NCI-H1436 (cell line): ENCODE measurements at places on chromosomes 5 and 9.

DNA sequence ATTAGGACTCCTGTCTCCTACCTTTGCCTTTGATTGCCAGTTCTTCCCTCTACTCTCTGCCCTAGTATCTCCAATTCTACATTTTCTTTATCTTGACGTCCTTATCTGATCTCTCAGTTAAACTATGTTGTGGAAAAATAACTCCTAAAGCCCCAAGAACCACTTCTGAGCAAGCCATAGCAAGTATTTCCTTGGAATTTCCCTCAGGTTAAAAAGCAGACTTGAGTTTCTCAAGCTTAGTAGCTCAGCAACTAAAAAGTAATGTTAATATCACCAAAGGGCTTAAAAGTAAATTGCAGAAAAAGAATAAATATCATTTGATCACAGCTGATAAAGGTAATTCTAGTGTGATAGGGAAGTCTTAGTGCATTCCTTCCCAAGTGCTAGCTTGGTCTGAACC, 13.2 kb upstream of the HSPB3 start:
- no peak for DNase-seq

- no peak for DNase-seq
These were observed 33.9 kb upstream of the ARHGAP26 start for GRCh38 chr5:142736247-142736632.

DNA sequence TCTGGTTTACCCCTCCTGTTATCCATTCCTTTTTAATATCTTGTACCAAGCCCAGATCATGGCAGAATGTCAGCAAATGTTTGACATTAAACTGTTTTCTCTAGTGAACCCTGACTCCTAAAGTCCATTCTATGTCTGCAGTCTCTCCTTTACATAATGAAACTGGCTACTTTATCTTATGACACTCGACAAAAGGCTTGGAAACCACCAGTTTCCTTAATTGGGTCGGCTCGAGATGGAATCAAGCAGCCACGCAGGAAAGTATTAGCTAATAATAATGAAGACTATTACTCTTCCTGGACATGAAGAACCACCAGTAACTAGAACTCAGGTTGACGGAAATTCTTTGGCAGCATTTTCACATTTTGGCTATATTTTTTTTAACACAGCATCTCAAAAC, 17.5 kb downstream of the DAP start:
- DNase-seq = no peak

GRCh38 chr9:37348917-37349316, 73.6 kb upstream of the GRHPR start:
- DNase-seq = no peak

- no peak for DNase-seq
These were observed 360.2 kb downstream of the DEPDC1B start for GRCh38 chr5:60339691-60340201.

GRCh38 chr5:1037671-1038416, 29.2 kb downstream of the NKD2 start:
- no peak for DNase-seq

- no peak for DNase-seq
These were observed 15.5 kb upstream of the FSD1L start for GRCh38 chr9:105432247-105432842.

DNA sequence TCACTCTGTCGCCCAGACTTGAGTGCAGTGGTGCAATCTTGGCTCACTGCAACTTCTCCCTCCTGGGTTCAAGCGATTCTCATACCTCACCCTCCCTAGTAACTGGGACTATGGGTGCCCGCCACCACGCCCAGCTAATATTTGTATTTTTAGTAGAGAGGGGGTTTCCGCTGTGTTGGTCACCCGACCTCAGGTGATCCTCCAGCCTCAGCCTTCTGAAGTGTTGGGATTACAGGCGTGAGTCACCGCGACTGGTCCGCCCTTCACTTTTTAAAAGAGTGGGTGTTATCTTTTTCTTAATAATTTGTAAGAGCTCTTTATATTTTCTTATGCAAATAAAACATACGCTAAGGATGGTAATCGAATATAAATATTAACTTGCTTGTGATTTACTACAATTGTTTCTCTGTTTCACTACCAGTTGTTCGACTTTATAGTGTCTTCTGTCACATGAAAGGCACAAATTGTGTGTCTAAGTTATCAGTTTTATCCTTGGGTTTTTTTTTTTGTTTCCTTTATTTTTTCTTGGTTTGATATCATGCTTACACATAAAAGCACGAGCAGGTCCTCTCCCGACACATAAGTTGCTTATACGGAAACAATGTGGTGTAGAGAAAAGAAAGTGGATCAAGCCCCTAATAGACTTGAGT, 1.9 kb upstream of the GPBP1 start:
- no peak for DNase-seq

DNA sequence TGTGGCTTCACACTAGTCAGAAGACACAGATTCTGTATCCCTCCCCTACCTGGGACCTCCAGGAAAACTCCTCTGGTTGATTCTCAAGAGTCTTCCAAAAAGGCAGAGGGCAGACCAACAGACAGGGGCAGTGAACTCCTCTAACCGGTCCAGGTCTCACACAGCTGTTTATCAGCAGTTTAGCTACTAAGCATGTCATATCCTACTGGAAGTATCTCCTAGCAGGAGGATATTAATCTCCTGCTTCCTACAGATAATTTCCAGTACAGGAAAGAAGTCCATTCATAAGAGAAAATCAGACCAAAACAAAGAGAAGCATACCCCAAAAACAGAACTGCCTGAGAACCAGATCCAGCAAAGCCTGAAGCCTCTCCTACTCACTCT, 64.3 kb downstream of the DTWD2 start:
- no peak for DNase-seq

GRCh38 chr9:16744394-16744793, 126.1 kb downstream of the BNC2 start:
- DNase-seq = no peak

DNA sequence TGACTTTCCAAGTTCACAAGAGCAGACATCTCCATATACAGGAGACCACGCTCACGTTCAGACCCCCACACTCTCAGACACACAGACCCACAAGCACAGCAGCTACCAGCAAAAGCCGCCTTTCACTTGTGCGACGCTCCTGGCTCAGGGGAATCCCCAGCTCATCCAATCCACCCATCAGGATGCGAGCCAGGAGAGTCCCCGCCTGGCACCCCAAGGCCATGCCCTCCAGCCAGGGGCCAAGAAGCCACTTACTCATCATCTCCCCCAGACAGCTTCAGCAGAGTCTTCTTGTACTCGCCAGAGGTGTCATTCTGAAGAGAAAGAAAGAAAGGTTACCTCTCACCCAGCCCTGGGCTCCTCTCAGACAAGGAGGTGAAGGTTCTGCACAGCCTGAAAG, 29.7 kb downstream of the ANXA6 start:
- no peak for DNase-seq

GRCh38 chr5:12825163-12825562, 920.9 kb upstream of the CTNND2 start:
- no peak for DNase-seq

DNA sequence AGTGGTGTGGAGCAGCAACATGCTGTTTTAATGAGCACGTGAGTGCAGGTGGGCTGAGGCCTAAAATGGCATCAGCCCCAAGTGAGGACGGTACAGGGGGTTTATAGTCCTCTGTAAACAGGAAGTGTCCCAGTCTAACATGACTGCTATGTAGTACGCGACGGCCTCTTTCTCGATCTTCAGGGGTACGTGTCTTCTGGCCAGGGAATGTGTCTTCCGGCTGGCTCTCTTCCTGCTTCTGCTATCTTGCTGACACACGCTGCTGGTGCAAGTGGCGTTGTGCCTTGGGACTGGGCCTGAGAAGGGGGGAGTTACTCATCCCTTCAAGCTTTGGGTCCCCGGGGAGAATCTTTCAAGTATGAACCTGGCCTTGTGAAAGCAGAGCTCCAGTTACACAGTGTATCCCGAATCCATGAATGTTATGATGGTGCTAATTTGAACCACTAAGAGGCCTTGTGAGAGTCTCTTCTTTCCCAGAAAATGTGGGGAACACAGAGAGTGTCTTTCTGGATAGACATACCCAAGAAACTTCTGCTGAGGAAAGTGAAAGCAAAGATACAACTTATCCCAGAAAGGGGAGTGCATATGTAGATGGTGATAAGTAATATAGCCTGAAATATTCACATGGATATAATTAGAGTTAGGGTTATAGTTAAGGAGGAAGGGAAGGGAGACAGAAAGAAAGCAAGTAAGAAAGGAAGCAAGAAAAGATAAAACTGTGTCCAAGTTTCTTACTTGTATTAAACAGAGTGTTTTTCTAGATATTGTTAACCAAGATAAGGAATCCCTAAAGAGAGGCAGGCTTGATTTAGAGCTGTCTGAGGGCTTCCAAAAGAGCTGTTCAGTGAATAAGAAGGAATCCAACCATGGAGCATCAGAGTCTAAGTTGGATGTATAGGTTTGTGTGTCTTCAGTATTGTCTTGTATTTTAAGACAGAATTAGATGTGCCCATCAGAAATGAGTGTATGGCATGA, 35.5 kb upstream of the ANXA2R start:
- DNase-seq = no peak

DNA sequence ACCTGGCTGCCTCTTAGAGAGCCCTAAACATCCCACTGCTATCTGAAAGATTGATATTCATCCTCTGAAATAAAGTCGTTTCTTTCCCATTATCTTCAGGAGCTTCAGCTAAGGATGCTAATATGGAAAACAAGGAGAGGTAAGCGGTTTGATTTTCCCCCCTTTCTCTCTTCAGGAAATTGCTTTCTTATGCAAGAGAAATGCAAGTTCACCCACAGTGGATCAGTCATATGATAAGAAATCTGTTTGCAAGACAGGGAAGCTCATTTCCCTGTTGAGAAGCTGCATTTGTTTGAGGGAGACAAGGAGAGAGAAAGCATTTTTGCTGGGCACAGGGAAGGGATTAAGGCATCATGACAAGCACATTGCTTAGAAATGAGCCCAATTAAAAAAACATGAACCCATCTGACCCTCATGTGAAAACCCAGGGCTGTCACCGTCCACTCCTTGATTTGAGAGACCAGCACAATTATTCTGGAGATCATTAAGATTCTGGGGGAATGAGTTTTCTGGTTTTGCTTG, 53.7 kb upstream of the BOD1 start:
- DNase-seq = no peak

- no peak for DNase-seq
These were observed 66.9 kb upstream of the PLPP1 start for GRCh38 chr5:55601628-55602027.

DNA sequence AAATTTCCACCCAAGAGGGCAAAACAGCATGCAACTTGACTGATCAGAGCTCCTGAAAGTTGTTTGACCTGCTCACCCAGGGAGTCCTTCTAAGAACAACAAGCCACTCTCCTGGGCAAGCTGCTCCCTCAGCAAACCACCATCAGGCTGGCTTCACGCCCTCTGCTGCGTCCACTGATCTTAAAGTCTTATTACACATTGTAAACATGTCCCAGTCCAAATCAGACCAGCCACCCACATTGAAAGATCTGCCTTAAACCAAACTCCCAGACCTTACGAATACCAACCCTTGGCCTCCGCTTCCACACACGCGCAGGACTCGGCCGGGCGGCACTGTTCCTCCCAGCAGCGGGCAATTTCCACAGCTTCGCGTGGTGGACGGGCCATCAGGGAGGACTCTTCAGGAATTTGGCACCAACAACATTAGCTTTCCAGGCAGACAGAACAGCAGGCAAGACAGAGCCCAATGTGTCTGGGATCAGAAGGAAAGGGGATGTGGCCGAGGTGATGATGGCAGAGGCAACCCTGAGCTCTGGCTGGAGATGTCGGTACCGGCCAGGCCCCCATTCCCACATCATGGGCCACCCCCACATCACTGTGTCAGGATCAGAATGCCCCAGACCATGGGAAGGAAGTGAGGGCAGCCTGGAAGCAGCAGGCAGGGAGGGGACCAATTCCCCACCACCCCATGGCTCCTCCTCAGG, 56.8 kb downstream of the SEMA4D start:
- DNase-seq = no peak

- DNase-seq = no peak
These were observed 105.3 kb downstream of the UBE2R2 start for GRCh38 chr9:33921967-33922895.

GRCh38 chr9:130984521-130984920, 24.5 kb upstream of the LAMC3 start:
- DNase-seq = no peak

- peak; percentile 95 for DNase-seq
These were observed at the start of gene SLC26A2 for GRCh38 chr5:149960272-149961185. Gene SLC26A2 (plus strand): TSS chr5:149960758. CDS start chr5:149977653, 16,895 bp downstream.

- no peak for DNase-seq
These were observed 213.6 kb upstream of the KCNN2 start for GRCh38 chr5:114148253-114148652.

GRCh38 chr5:53490747-53491146, 10.3 kb downstream of the FST start:
- DNase-seq = no peak

DNA sequence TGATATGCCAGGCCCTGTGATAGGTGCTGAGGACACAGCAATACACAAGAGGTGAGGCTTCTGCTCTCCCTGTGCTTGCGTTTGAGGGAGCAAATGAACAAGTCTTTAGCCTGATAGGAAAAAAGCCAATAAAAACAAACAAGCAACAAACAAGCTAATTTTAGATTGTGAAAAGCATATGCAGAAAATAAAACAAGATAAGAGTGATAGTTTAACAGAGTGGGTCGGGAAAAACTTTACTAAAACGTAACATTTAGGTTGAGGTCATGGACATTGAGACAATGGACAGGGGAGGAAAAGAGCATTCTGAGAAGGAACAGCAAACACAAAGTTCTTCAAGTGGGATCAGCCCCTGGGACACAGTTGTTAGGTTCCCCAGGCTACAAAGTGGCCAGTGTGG, 4.3 kb downstream of the SMIM3 start:
- no peak for DNase-seq

- peak; percentile 25 for DNase-seq
These were observed 156.3 kb upstream of the IER5L start for GRCh38 chr9:129334105-129334935.

- no peak for DNase-seq
These were observed 128.5 kb upstream of the STC2 start for GRCh38 chr5:173456751-173457171.

GRCh38 chr9:112809351-112809848, 58.8 kb downstream of the SNX30 start:
- DNase-seq = no peak

GRCh38 chr9:84169240-84169639, 171.3 kb downstream of the SLC28A3 start:
- no peak for DNase-seq
